Thymus (tissue), 14 donors: ENCODE measurements at places on chromosomes 6 and 20.
A peak's percentile ranks its signal among the peaks of the same experiment; 100 is the strongest.

- no peak for DNase-seq
Measured at GRCh38 chr6:106098383-106099234, 12.5 kb downstream of the PRDM1 start.

- no peak for DNase-seq
Measured at GRCh38 chr6:129992881-129993280, 25.5 kb upstream of the L3MBTL3 start.

- no peak for DNase-seq
Measured at GRCh38 chr6:38169221-38169976, 349.9 kb downstream of the ZFAND3 start.

DNA sequence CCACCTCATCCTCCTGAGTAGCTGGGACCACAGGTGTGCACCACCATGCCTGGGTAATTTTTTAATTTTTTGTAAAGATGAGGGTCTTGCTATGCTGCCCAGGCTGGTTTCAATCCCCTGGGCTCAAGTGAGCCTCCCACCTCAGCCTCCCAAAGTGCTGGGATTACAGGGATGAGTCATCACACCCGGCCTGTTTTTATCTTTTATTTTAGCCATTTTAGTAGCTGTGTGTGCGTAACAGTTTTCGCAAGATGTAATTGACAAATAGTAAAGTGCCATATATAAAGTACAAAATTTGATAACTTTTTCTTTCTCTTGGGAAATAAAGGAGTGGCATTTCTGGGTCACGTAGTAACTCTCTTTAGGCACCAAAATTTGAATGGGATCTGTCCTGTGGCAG is 21.4 kb downstream of the SNAI1 start:
- DNase-seq, result no peak

GRCh38 chr20:17298171-17298570 is 71.3 kb downstream of the PCSK2 start:
- no peak for DNase-seq

DNA sequence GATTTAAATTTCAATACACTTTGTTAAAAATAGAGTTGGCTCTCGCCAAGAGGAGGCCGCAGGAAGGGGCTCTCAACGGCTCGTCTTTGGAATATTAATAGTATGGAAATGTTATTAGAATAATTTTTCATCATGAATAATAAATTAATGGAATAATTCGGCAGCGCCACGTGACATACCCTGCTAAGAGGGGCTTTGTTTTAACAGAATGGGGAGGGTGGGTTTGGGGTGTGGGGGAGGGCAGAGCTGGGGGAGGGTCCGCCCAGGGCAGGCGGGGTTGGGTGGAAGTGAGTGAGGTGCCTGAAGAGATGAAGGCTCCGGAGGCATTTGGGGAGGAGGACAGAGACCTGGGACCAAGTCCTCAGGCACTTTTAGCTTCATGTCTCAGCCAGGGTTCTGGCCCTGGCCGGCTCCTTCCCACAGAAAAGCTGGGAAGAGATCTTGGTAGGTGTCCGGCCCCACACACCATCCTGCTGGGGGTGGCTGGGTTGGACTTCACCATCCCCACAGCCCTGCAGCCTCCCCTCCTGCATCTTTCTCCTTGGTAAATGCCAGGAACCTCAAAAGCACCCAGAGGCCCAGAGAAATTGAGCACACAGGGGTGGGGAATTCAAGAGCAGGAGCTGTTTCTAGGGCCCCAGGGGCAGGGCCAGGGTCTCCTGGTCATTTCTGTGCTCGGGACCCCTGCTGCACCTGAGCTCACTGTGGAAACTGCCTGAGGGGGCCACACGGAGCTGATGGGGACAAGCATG is 93.6 kb upstream of the BHLHE23 start:
- no peak for DNase-seq

DNA sequence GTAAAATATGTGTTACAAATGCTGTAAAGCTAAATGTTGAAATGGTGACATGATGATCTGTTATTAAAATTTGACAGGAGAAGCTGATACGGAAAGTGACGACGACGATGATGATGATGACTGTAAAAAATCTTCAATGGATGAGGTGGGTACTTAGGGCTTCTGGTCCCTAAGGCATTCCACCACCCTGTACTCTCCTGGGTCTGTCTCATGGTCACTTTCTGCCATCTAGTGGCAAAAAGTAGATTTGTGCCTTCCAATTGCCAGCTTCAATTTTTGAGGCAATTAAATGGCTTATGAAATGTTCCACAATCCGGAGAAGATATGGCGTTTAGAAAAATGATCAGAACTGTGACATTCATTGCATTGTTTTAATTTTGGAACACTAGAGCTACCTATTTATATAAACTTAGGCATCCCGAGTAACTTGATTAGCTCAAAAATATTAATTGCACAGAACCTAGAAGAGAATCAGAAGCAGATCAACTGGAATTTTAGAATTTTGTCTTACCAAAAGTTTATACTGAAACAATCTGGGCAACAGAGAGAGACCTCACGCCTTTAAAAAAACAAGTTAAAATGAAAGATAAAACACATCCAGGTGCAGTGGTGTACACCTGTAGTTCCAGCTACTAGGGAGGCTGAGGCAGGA is 346.5 kb upstream of the PLCB4 start:
- peak; percentile 47 for DNase-seq

GRCh38 chr6:53244958-53245357 is 96.3 kb upstream of the GCM1 start:
- peak; percentile 21 for DNase-seq

DNA sequence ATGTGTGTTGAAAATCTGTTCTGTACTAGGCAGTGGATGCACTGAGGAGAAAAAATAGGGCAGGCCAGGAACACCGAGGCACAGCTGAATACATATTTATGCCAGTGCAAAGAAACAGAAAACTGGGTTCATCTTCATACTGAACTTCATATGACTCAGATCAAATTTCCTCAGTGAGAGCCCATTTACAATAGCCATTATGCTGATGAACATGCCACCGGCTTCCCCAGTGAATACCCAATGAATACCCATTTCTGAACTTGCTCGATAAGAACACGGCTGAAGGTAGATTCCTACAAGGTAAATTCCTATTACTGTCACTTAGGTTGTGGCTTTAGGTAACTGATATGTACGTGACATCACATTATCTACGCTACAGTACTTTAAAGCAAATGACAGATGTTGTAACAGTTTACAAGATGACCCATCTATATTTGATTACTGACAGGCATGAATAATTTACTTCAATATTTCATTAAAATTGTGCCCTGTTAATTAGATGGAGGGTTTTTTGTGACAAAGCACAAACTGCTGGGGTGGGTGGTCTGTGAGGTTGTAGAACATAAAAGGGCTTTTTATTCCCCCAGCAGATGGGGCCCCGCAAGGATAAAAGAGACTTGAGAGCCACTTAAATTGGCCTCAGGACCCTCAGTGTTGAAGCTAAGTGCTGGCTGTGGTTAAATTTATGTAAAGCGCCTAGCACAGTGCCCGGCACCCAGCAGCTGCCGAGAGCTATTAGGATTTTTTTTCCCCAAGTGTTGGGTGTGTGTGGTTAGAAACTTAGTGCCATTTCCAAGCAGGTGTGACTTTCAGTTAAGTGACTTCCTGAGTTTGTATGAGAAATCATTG is 264.5 kb downstream of the CD83 start:
- peak; percentile 23 for DNase-seq

- no peak for DNase-seq
Measured at GRCh38 chr6:34349211-34349610, 43.3 kb downstream of the NUDT3 start.

DNA sequence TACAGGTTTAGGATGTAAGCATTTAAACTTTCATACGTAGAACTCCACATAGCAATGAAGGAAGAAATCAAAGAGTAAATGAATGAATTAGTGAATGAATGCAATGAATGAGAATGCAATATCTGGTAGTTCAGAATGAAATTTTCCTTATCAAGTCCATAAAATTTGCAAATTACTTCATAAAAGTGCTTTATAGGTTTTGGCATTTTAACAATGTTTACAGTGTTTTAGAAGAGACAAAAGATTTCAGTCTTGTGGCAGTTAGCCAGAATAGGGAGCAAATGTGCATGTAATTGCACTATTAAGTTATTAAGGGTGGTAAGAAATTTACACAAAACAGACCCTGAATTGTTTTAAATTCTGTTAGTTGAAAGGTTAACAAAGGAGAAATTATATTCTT is 739.4 kb upstream of the FLRT3 start:
- DNase-seq, result no peak
